ENCODE measurements at places on chromosomes 2 and 18. TPM values are rescaled to one million over a fixed set of nuclear protein-coding genes. Genes with fewer than 3 reads are reported as not detected.

The GPR75 gene
- 2.9 TPM for total RNA-seq

The PSMA8 gene
- total RNA-seq: not detected

The LYPD1 gene
- under 0.01 TPM for total RNA-seq

The TEKT4 gene
- not detected for total RNA-seq

The POTEF gene
- 0.12 TPM for total RNA-seq
